A549 (cell line): ENCODE measurements at places on chromosomes 1 and 21.

- no peak for DNase-seq
Observed at GRCh38 chr1:158393476-158393875, 5.8 kb downstream of the OR10T2 start.

DNA sequence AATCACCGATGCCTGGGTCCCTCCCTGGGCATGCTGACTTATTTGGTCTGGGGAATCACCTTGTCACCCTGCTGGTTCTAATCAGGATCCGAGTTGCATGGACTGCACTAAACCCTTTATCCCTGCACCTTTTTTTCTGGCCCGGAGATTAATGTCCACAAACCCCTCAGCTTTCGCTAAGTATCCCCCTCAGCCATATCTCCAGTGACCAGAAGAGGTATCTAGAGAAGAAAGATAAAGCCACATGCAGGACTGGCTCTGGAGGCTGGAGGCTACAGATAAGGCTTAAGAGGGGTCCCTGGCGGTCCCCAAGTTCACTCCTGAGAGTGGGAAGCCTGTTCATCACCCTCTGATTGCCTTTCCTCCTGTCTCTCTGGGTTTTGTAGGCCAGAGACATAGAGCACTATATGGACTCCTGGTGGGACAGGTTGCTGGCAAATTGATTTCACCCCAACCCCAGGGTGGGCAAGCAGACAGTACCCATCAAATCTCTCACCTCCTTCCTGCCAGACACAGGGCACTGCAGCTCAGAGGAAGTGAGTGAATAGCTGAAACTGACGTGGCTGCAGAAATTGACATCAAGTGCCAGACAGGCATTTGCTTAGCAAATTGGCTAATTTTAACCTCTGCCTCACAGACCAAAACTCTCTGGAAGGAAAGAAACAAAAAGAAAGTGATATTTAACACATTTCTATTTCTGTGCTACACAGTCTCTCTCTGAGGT, 38.8 kb downstream of the HMGB4 start:
- DNase-seq: no peak

GRCh38 chr1:36884801-36885200, 149.5 kb downstream of the GRIK3 start:
- no peak for DNase-seq

GRCh38 chr1:206955476-206956451, 9.5 kb upstream of the PIGR start:
- no peak for DNase-seq

DNA sequence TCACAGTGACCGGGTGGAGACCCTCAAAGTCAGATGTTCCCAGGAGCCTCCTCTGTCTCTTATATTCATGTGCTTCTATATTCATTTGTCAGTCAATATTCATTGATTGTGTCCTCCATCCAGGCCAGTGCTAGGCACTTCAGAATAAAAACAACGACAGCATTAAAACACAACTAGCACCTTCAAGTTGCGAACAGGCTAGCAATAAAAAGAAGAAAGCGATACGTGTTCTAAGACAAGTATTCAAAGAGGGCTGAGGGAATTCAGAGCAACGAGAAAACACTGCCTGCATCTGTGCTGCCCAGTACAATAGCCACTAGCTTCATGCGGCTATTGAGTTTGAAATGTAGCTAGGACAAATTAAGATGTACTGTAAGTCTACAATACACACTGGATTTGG, 138.0 kb downstream of the PLXNA2 start:
- no peak for DNase-seq

GRCh38 chr1:156648951-156649350, 7.0 kb downstream of the BCAN start:
- DNase-seq: no peak

DNA sequence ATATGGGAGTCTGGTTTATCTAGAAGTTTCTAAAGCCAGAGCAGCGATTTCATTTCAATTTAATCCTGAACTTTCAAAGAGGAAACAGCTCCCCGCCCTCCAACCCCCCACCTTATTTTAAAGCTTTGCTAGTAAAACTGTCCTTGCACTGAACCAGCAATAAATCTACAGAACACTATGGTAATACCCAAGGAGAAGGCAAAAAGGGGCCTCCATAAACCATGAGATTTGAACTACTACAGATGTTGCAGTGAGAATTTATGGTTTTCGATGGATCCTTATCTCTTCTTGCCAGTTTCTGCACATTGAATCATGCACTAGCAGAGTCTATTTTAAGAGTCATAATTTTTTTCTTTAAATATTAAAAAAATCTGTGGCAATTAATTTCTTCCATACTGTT, 64.8 kb upstream of the BEND5 start:
- DNase-seq: no peak

- DNase-seq: no peak
Observed at GRCh38 chr1:221823561-221823960, 81.7 kb upstream of the DUSP10 start.

GRCh38 chr1:61135291-61135690, 52.9 kb downstream of the NFIA start:
- DNase-seq: no peak

DNA sequence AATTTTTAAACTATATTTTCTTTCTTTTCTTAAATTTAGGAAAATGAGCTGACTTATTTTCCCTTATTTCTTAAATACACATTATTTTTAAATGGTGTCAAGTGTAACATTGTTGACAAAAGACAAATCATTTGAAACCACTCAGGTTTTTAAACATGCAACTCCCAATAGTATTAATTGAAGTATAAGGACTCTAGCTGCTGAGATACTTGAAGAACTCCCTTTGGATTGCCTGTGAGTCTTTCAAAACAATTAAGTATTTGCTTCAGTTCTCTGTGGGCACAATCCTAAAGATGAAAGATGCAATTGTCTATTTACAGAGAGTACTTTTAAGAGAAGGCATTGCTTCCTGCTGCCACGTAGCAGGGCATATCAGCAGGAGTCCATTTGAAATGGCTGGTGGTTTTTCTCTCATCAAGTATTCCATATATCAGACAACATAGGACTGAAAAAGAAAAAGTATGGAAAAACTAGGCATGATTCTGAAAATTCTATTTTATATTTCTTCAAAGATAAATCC, 373.4 kb downstream of the NEGR1 start:
- DNase-seq: no peak

- no peak for DNase-seq
Observed at GRCh38 chr1:7579831-7580804, 191.0 kb upstream of the VAMP3 start.

DNA sequence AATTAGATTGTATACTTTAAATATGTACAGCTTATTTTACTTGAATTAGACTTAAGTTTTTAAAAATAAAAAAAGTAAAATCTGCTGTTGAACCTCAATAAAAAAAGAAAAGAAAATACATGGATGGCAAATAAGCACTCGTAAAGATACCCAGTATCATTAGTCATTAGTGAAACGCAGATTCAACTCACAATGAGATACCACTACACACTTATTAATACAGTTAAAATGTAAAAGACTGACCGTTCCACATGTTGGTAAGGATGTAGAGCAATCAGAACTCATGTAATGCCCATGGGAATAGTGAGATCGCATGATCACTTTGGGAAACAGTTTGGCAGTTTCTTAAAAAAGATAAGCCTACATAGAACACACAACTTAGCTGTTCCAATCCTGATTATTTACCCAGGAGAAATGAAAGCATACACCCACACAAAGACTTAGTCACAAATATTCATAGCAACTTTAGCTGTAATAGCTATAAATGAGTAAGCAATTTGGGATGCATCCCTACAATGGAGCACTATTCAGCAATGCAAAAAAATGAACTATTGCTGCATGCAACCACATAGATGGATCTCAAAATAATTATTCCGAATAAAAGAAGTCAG, 7.3 kb downstream of the SH2D1B start:
- DNase-seq: no peak

DNA sequence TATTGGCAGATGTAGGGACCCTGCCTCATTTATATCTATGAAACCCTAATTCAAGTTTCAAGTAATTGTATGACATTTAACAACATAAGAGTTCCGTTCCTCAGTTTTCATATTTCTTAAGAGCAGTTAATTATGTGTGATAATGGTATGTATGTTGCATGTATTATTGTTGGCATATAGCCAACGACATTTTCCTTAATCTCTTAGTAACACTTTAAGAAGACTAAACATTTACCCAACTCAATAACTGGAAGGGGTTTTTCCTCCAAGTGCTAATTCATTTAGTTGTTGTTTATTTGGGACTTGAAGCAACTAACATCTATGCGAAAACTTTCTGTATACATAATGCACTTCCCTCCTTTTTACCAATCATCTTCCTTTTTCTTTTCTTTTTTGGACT, 1.5 kb upstream of the RALGPS2 start:
- no peak for DNase-seq

GRCh38 chr1:199549421-199549820, 478.1 kb upstream of the NR5A2 start:
- no peak for DNase-seq

DNA sequence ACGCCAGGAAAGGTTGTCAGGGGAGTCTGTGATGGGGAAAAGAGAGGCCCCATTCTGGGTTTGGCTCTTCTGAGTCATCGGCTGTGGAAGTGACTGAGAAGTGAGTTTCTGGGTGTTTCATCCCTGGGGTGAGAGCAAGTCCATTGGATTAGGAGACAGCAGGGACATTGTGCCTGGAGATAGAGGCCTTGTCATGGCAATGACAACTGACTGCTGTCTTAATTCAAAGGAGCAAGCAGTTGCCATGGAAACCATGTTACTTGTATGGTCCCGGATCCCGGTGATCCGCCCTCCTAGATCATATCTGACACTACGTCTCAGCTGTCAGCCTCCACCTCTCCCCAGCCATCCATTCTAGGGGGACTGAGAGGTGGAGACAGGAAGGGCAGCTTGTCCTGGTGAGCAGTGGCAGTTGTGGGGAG, 34.4 kb downstream of the KIAA0040 start:
- DNase-seq: no peak

DNA sequence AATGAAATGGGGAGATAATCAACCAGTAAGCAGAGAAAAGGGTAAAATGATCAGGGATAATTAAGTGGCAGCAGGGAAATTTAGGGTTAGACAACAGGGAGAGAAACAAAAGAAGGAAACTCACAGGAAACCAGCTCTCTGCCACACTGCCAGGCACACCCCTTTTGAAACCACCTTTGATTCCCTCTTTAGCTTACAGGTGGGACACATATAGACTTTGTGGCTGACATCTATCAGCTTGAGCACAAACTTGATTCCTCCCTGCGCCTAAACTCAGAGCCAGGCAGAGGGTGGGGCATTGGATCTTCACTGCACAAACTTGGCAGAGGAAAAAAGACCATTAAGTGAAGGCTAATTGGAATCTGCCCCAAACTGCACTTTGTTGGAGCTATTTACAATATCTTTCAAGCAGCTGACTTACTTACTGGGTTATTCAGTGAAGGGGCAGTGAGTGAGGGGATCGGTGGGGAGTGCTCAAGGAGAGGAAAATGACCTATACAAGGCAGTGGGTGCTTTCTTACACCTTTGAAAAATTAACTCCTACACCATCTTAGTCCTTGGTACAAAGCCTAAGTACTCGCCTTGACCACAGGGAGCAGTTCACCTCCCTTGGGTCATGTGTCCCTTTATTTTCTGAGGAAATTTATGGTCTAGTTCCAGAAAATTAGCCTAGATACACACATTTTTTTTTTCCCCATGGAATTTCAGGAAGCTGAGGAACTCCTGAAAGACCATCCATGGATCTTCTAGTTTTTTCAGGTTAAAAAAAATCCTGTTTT, 60.2 kb downstream of the PBX1 start:
- no peak for DNase-seq

GRCh38 chr1:108816049-108816893, 40.6 kb downstream of the AKNAD1 start:
- peak; percentile 44 for DNase-seq

GRCh38 chr1:194908643-194909042, 1699.6 kb downstream of the KCNT2 start:
- DNase-seq: no peak

DNA sequence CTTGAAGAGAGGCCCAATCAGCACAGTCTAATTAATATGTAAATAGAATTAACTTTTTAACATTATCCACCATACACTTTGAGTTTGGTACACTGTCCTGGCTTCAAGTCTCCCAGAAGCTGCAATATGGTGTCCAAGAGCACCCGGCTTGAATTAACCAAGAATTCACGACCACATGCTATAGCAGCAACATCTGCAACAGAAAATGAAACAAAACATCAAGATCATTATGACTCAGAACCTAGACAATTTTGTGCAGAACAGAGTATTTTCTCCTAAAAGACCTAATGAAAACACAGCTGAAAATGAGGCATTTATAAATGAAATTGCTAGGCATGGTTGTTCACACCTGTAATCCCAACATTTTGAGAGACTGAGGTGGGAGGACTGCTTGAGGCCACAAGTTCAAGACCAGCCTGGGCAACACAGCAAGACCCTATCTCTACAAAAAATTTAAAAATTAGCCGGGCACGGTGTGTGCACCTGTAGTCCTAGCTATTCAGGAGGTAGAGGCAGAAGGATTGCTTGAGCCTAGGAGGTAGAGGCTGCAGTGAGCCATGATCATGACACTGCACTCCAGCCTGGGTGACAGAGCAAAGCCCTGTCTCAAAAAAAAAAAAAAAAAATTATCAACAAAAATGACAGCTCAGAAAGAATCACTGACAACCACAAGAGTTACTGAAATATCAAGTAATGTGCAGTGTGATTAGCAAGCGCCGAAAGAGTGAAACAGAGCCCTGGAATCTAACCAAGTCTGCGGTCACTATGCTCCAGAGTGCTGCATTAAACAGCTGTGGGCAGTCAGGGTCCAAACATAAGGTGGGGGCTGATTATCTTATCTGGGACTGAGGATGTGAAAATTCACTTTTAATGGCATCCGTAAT, 45.3 kb downstream of the HSF2BP start:
- DNase-seq: no peak

DNA sequence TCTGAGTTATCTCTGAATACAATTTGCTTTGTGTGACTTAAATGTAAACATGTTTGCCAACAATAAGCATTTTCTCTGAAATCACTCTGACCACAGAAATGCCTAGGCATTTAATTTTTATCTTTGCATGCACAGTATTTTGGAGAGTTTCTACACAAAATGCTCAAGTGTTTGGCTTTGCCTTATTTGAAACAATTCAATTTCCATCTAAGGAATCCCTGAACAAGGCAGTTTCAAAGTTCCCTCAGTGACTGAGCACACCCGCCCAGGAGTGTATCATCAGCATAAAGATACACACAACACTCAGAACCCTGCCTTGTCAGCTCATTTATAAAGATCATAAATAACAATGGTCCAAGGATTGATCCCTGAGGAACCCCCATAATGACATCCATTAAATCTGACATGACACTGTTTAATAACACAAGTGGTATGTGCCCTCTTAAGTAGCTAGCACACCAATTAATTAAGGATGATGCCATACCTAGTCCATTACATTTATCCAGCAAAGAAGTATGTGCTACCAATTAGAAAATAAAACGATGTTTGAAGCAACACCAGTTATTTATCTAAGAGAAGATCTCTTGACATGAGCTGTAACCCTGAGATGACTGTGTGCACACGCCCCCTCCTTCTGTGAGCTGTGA, 585.8 kb downstream of the ADGRL2 start:
- no peak for DNase-seq

- no peak for DNase-seq
Observed at GRCh38 chr1:59025898-59026426, 242.1 kb upstream of the JUN start.

DNA sequence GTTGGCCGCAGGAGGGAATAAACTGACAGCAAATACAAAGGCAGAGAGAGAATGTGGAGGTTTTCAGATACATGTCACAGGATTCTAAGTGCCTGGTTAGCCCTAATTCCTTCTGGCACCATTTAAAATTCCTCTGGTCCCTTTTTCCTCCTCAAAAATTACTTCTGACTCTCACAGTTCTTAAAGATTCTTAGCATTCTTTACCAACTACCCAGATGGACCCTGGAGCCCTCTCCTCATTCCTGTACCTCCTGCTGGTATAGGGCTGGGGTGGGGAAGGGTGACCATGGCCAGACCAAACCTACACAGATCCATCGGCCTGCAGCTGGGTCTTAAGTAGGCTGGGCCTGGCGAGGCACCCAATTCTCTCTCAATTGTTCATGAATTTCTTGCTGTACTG, 7.2 kb downstream of the MKNK1 start:
- no peak for DNase-seq
